Muscle of arm (tissue), 14 donors: ENCODE measurements at places on chromosomes 5 and 9.

GRCh38 chr5:102853680-102854079 is 98.6 kb downstream of the PAM start:
- DNase-seq, result no peak

DNA sequence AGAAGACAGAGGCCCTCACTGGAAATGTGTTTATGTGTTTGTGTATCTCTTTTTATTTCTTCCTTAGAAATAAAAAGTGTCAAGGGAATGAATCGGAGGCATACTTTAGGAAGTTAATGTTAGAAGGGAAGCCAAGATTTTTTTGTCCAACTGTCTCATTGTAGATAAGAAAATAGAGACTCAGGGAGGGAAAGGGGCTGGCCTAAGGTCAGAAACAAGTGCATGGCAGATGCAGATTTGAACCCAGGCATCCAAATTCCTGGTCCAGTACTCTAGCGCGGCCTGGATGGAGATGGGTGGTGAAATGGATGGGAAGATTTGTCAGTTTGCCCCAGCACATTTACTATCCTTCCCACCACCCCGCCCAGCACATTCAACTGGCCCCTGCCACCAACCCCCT is 19.8 kb upstream of the TNIP1 start:
- DNase-seq, result no peak

GRCh38 chr9:8234316-8234715 is 434.7 kb upstream of the DMAC1 start:
- DNase-seq, result no peak

- no peak for DNase-seq
These were observed 61.4 kb downstream of the SLC1A3 start for GRCh38 chr5:36667824-36668223.

DNA sequence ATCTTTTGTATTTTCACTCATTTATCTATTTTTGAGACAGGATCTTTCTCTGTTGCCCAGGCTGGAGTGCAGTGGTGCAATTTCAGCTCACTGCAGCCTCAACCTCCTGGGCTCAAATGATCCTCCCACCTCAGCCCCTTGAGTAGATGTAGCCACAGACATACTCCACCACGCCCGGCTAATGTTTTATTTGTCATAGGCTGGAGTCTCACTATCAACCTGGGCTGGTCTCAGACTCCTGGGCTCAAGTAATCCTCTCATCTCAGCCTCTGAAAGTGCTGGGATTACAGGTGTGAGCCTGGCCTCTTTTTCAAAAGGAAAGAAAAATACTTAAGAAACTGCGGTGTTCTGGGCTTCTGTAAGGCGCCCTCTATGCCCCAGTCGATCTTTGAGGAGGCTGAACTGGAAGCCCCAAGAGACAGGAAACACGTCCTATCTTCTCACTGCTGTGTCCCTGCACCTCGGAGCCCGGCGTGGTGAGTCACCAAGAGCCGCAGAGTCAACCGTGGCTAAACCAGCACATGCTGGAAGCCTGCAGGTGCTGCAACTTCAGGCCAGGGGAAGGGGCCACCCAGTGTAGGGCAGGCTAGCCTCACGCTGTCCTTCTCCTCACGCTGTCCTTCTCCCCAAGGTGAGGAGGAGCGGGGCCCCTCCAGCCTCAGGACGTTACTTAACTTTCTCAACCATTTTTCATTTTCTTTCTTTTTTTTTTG is 15.2 kb upstream of the LHX3 start:
- no peak for DNase-seq

DNA sequence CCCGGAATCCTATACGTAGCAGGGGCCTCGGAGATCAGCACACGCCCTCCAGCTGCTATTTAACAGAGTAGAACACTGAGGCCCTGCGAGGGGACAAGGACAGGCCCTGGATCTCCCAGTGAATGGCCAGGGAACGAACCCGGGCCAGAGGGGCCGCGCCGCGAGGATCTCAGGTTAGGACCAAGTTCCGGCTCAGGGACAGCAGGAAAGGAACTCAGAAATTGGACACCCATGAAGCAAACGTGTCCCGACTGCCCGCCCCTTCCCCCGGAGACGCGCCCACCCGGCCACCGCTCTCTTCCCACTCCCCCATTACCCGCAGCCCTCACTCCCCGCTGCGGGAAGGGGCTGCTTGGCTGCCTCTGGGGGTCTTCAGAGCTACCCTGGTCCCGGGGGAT is 1.0 kb upstream of the FOXE1 start:
- no peak for DNase-seq
